ENCODE measurements at places on chromosomes 5 and 9.

- DNase-seq = no peak
Measured at GRCh38 chr5:91898898-91899297, 515.8 kb upstream of the ARRDC3 start.

DNA sequence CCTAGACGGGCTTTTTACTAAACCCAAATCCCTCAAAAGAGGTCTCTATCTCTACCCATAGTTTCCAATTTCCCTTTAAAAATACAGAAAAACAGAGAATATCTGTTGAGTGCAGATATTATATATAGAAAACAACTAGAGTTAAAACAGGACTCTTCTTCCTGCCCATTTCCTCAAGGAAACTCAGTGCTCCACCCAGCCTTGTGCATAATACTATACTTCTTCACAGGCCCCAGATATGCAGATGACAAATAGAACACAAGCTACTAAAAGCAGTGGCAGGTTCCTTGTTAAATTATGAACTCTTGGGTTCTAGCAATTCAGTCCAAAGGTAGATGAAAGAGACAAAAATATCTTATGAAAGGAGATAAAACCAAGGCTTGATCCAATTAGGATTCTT, 200.2 kb downstream of the TSSK1B start:
- DNase-seq = no peak

- DNase-seq = no peak
Measured at GRCh38 chr5:79699763-79700400, 10.2 kb downstream of the CMYA5 start.

- no peak for DNase-seq
Measured at GRCh38 chr9:37643214-37643613, 7.5 kb upstream of the FRMPD1 start.

GRCh38 chr9:89006267-89006666, 15.0 kb downstream of the S1PR3 start:
- no peak for DNase-seq

DNA sequence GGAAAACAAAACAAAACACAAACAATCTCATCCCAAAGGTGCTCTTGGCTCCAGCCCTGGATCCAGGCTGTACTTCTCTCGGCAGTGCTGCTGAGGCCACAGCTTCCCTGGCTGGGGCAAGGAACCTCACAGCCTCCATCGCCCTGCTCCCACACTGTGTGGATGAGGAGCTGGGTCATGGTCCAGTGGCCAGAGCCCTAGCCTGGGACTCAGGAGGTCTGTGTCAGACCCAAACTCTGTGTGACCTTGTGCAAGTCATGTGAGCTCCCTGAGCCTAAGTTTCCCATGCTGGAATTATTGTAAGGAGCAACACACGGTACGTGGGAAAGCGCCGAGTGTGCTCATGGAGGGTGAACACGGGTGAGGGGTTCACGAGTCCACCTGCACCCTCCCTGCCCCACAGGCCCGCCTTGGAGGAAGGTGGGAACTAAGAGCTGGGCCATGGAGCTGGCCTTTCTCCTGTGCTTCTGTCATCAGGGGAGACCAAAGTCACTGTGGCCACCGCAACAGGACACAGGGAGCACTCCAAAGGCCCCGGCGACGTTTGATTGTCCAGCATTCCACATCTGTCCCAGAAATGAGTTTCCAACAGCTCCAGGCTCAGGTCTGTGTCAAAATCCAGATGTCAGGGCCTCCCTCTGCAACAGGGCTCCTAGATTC, 26.2 kb upstream of the SMU1 start:
- no peak for DNase-seq

GRCh38 chr5:179265514-179266290, 79.6 kb downstream of the ADAMTS2 start:
- DNase-seq = no peak

- DNase-seq = no peak
Measured at GRCh38 chr5:71903808-71904207, 184.7 kb downstream of the CARTPT start.

- DNase-seq = no peak
Measured at GRCh38 chr9:967436-967835, 9.0 kb upstream of the DMRT3 start.

DNA sequence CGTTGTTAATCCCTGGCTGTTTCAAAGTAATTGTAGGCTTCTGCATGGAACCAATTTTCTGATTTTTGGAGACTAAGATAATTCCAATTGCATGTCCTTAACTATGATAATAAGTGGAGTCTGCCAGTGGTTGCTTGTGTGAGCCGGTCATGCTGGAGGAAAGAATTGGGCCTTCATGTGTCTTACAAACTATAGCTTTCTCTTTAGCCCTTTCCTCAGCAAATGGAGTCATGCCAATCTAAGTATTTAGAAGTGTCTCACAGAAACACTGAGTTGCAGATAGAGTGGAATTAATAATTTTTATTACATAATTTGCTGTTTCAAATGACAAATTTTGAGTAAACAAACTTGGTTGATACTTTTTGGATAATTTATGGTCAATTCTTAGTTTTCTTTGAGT, 200.4 kb downstream of the FBXL7 start:
- no peak for DNase-seq

DNA sequence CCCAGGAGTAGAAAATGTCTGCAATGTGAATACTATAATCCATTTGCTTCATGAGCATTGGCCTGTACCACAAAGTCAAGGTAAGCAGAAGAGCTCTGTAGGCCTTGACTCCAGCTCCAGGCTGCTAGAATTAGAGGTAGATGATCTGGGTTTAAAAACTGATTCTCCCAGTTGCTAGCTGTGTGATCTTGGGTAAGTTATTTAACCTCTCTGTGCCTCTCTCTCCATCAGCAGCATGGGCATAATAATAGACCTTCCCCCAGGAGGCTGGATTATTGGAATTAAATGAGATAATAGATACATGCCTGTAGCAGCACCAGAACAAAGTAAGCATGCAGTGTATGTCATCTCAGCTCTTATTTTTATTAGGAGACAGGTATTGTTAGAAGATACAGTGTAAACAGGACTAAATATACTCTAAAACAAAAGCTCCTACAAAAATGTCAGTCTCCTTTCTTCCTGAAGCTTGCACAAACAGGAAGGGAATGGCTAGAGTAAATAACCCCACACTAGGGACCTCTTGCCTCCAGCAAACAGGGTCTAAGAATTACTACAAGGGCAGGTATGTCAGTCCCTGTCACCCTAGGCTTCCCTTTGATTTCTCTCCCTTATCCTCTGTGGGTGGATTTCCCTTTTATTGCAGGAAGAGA, 57.5 kb downstream of the PSAT1 start:
- no peak for DNase-seq

- DNase-seq = peak; percentile 9
Measured at GRCh38 chr9:117744369-117744768, 40.2 kb downstream of the TLR4 start.

DNA sequence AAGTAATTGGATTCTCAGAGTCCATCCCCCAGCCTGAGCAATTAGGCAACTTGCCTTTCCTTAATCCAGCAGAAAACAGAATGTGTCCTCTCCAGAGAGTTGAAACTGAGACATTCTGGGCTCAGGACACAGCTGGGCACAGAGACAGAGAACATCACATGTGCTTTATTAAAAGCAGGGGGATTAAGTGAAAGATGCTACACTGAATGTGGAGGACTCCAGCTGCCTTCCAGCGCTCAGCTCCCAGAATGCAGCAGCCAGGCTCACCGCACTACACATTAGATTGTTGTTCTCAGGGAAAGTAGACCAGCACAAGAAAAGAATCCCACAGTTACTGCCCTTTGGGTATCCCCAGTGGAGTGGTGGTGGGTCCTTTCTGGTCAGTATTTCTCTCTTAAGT, 141.6 kb upstream of the IL12B start:
- no peak for DNase-seq

GRCh38 chr9:86807367-86807976, 139.8 kb downstream of the GAS1 start:
- DNase-seq = no peak

GRCh38 chr5:38932854-38933408, 87.1 kb downstream of the OSMR start:
- DNase-seq = peak; percentile 24

DNA sequence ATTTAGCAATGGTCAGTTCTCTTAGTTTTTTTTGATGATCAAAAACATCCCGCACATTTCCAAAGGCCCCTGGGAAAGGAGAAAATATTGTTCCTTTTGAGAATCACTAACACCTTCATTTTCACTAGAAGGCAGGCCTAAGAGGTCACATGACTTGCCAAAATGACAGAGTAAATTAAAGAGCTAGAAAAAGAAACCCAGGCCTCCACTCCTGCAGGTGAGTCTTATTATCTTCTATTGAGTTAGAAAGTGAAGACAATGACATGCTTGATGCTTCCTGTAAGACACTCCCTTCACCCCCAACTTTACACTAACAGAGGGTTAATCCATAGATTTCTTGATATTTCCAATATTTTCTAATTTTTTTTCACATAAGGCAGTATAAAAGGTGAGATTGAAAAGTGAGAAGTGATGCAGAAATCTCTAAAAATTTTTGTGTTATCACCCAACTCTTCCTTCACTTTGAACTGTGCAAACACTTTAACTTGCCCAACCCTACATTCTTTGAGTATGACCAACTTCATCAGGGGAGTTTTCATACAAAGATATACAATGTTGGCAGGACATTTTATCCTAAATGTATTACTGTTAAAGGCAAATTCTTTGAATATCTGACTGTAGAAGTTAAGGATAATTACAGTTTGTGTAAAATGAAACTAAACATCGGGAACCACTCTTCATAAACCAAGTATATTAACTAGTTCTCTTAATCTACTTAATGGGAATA, 57.1 kb downstream of the SUB1 start:
- DNase-seq = no peak

GRCh38 chr9:8804613-8805012, 1005.0 kb upstream of the DMAC1 start:
- no peak for DNase-seq

GRCh38 chr9:116154334-116154975, 864 bp downstream of the PAPPA start:
- DNase-seq = no peak

DNA sequence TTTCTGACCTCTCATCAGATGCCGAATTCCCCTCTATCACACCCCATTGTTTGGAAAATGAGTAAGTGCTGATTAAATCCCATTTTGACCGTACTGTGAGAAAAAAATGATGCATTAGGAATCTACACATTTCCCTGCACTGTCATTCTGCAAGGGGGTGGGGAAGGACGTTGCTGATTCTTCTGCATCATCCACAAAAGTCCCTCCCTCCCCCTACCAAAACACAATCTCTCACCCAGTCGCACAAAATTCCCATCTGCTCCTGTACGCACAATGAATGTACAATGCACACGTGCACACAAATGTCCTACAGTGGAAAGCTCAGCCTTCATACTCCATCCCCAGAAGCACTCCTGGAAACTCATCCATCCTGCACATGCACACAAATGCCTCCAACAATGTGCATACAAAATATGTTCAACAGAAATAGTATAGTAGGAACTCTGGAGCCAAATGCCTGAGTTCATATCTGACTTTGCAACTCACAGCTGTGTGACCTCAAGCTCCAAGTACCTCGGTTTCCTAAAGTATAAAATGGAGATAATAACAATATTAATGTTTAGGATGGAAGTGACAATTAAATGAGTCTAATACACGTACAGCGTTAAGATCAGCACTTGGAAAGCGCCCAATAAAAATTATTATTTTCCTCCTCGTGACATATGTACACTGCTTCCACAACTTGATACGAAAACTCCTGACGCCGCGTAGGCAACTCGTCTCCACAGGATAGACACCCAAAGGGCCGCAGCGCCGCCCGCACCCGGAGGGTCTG, 809 bp downstream of the TNIP1 start:
- DNase-seq = no peak

DNA sequence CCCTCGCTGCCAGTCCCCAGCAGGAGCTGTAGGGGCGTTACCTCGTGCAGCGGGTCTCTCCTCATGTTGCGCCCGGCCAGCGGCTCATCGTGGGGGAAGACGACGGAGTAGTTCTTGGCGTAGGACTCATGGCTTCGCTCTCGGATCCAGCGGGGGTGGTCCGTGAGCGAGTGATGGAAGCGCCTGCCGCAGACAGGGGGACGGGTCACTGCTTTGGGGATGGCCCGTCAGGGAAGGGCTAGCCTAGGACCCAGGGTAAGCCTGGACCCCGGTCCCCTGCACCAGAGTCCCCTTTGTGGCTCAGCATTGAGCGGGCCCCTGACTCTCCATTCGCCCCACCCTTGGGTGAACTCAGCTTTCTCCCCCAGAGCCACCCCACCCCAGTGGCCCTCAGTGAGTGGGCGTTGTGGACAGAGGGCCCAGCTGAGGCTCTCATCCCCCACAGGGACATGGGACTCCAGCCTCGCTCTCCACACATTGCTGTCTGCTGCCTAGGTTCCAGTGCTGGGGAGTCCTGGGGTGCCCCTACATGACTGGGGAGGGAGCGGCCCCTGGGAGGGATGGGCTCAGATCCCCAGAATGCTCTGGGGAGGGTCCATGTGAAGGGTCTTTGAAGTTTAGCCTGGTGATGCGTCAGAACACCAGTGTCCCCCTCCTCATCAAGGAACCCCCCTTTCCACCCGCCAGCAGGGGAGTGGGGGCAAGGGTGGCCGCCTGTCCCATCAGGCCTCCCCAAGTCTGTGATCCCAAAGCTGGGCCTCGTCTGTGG, 29.7 kb downstream of the SARDH start:
- no peak for DNase-seq

- DNase-seq = no peak
Measured at GRCh38 chr5:153491038-153491744, 721 bp downstream of the GRIA1 start.

Data from OCI-M1 (cell line).